ENCODE measurements at places on chromosomes 6 and 20.

GRCh38 chr6:122165014-122165413, 234.4 kb upstream of the HSF2 start:
- no peak for DNase-seq
- peaks cover 4% of the 10 kb centered on the region for H3K36me3 ChIP-seq
- H3K4me1 ChIP-seq: no peaks in the 10 kb centered on the region
- no peak overlapping the region for H3K27ac ChIP-seq

DNA sequence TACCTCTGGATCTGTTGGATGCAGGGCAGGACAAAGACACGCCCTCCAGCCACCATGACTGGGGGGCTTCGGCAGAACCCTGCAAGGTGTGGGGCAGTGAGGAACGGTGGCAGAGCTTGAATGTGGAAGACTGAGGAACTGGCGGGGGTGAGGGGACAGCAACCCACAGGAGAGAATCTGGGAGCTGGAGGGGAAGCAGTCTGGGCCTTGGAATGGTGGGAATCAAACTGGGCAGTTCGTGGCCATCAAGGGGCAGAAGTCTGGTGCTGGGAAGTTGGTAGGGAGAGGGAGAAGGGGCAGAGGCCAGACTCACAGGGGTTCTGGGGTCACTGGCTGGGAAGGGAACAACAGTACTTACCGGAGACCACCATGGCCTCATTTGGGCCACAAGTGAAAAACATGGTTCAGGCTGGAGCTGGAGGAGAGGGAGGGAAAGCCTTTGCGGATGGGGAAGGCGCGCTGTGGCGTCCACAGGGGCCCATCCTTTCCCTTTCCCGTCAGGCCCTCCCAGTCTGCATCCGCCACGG, 635 bp downstream of the FLOT1 start:
- peaks cover 20% of the 10 kb centered on the region for H3K27me3 ChIP-seq
- peaks cover 21% of the 10 kb centered on the region for H3K4me1 ChIP-seq
- peak overlapping the region; percentile 99 for H3K4me3 ChIP-seq
- peaks cover 6% of the 10 kb centered on the region for H3K36me3 ChIP-seq
- H3K27ac ChIP-seq: peak overlapping the region; percentile 95

- H3K4me3 ChIP-seq: no peak overlapping the region
- no peak for DNase-seq
- H3K27ac ChIP-seq: no peak overlapping the region
- no peaks in the 10 kb centered on the region for H3K27me3 ChIP-seq
- no peaks in the 10 kb centered on the region for H3K36me3 ChIP-seq
Observed at GRCh38 chr20:38941726-38942389, 15.6 kb downstream of the FAM83D start.

DNA sequence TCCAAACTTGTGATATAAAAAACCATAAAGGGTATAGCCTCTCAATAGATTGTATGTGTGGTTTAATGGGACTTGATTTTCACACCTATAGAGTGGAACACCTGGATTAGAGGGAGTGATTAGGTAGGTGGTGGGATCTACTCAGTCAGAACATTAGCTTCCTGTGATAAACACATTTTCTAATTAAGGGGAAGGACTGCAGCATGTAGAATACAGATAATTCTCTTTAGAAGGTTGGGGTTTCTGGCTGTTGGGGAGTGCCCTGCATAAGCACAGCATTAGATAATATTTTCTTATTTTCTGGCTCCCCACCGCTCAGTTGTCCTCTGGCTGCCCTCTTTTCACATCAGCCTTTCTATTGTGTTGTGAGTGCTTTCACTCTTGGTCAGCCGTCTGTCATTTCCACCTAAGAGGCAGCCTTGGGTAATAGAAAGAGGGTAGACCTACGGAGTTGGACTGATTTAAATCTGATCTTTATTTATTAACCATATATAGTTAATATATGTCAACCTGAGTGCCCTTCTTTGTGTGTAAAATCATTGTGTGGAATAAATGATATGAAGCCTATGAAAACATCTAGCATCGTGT, 8.0 kb downstream of the CSE1L start:
- H3K36me3 ChIP-seq: no peaks in the 10 kb centered on the region
- no peak for DNase-seq
- H3K27me3 ChIP-seq: no peaks in the 10 kb centered on the region
- H3K27ac ChIP-seq: no peak overlapping the region
- H3K4me1 ChIP-seq: peaks cover 9% of the 10 kb centered on the region
- H3K4me3 ChIP-seq: no peak overlapping the region

DNA sequence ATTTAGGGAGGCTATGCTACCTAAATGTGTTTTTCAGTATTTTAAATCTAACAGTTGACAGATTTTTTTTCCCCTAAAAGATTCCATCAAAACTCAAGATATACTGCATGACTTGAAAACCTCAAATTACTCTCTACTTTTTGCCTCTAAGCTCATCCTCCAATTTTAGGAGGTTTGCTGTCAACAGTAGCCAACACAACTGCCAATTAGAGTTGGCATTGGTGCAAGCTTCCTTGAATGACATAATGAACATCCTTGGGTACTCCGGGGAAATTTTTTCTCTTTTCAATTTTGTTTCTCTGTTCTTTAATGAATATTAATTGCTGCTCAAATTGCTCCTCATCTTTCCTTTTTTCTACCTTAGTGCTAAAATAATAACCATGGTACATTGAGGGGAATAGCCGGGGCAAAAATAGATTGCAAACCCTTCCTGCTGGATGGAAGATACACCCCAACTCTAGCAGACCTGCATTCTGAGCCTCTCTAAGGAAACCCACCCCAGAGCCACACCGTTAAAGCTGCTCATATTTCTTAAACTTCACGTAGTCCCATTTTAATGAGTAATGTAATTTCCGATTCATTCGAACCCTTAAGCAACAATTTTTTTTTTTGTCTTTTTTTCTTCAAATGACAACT, 34.3 kb downstream of the SLC22A23 start:
- H3K27me3 ChIP-seq: peaks cover 3% of the 10 kb centered on the region
- H3K27ac ChIP-seq: peak overlapping the region; percentile 62
- DNase-seq: no peak
- H3K4me3 ChIP-seq: peak overlapping the region; percentile 5

- DNase-seq: no peak
- H3K36me3 ChIP-seq: no peaks in the 10 kb centered on the region
- H3K27ac ChIP-seq: no peak overlapping the region
Observed at GRCh38 chr6:126175251-126175650, 164.7 kb upstream of the CENPW start.

DNA sequence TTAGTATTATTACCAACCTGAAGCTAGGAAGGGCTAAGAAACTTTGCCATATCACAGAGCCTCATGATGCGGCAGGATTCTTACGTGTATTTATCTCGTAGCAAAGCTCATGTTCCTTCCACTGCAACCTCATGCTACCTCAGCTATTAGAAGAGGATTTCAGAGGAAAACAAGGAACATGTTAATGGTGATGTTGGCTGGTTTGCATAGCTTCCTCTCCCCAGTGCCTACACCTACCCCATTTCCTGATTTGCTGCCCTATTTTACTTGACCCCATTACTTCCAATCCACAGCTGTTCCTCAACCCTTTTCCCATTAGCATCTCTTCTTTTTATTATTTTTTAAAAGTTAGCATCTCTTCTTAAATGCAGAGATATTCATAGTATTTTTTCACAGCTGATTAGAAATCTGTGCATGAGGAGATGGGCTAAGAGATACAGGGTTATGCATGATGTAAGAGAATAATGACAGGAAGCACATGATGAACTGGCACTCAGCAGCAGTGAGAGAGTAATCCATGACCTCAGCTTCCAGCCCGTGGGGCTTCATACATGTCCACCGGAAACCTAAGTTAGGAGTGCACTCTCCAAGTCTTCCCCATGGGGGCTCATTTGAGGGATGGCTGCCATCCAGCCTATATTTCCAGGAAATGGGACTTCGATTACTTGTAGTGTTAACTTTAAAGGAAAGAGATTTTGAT, 106.1 kb upstream of the ASF1A start:
- DNase-seq: no peak
- peaks cover 7% of the 10 kb centered on the region for H3K36me3 ChIP-seq
- peaks cover 1% of the 10 kb centered on the region for H3K27me3 ChIP-seq
- H3K27ac ChIP-seq: no peak overlapping the region
- H3K4me1 ChIP-seq: peaks cover 38% of the 10 kb centered on the region
- peak overlapping the region; percentile 15 for H3K4me3 ChIP-seq

DNA sequence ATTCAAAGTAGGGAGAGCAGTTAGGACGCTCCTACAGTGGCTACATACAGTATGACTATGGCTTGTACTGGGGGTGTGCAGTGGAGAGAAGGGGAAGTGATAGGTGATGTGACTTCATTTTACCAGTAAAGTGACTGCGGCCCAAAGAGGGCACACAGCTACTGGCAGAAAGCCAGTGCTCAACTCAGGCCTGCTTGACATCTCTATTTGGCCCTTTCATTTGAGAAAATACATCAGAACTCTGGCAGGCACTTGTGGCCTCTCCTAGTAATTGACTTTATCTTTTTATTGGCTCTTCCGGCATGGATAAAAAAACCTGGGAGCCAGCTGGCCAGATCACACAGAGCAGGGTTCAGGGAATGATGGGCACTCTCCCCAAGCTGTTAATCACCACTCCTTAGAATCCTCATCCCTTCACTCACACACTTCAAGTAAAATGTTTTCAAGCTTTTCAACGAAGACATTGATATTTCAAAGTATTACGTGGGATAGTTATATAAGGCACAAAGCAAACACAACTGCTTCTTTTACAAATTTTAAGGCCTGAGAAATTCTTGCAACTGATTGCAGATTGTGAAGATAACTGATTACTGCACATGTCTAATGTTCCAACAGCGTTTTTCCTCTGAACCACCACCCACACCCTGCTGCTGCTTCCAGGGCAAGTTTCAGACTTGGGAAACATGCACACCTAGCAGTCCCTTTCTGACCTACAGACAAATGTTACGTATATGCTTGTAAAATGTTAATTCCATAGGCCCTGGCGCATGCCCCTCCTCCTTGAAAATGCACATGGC, 73.5 kb downstream of the TNFRSF21 start:
- H3K27ac ChIP-seq: no peak overlapping the region
- no peaks in the 10 kb centered on the region for H3K4me1 ChIP-seq
- no peak overlapping the region for H3K4me3 ChIP-seq

GRCh38 chr6:25018568-25018954, 82.8 kb upstream of the RIPOR2 start:
- no peaks in the 10 kb centered on the region for H3K27me3 ChIP-seq
- H3K4me1 ChIP-seq: peaks cover 13% of the 10 kb centered on the region
- H3K27ac ChIP-seq: no peak overlapping the region
- H3K4me3 ChIP-seq: no peak overlapping the region

DNA sequence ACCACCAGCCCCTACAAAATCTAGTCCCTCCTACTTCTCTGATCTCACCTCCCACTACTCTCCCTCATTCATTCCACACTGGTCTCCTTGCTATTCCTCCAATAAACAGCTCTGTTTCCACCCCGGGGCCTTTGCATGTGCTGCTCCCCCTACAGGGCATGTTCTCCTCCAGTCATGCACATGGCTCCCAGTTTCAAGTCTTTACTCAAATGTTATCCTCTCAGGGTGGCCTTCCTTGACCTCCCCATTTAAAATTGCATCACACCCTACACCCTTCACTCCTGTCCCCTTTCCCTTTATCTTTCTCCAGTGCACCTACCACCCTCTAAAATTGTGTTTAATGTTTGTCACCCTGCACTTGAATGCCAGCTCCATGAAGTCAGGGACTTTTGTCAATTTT, 174.5 kb downstream of the MRPL14 start:
- H3K27ac ChIP-seq: no peak overlapping the region
- no peaks in the 10 kb centered on the region for H3K27me3 ChIP-seq
- H3K4me1 ChIP-seq: no peaks in the 10 kb centered on the region
- H3K36me3 ChIP-seq: peaks cover 5% of the 10 kb centered on the region

GRCh38 chr6:149278997-149279396, 38.5 kb upstream of the TAB2 start:
- H3K4me1 ChIP-seq: no peaks in the 10 kb centered on the region
- no peaks in the 10 kb centered on the region for H3K36me3 ChIP-seq
- peaks cover under 1% of the 10 kb centered on the region for H3K27me3 ChIP-seq
- DNase-seq: no peak

- DNase-seq: no peak
- peaks cover 13% of the 10 kb centered on the region for H3K36me3 ChIP-seq
- H3K4me3 ChIP-seq: no peak overlapping the region
- H3K27ac ChIP-seq: no peak overlapping the region
- H3K4me1 ChIP-seq: peaks cover 6% of the 10 kb centered on the region
Observed at GRCh38 chr6:169859978-169860703, 108.7 kb downstream of the ERMARD start.

GRCh38 chr20:4997222-4997621, 4.1 kb downstream of the SLC23A2 start:
- H3K4me3 ChIP-seq: no peak overlapping the region
- H3K36me3 ChIP-seq: no peaks in the 10 kb centered on the region
- DNase-seq: no peak

DNA sequence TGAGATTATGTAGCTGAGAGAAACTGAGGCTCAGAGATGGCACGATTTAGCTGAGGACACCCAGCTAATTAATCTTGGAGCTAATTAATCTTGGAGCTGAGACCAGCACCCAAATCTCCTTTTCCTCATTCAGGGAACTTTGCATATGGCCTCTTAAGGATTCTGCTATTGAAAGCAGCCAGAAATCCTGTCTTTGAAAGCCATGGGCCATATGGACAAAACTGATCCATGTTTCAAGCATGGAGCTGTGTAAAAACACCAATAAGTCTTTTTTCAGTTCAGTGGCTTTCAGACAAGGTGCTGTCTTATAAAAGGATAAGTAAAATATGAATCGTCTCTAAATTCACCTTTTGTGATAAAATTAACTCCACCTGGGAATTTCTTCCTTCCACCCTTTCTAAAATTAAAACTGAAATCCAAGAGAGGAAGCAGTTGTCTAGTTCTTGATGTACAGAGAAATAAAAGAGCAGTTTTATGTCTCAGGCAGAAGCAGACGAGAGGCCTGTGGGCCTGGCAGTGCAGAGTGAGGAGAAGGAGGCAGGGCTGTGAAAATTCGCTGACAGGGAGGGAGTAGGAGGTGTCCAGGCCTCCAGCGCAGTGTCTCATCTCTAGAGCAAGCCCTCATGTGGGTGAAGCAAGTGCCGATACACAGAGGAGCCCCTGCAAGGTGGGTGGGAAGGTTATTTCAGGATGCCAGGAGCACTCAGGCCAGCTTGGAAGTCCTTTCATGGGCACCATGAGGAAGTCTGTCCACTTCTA, 266.9 kb downstream of the UST start:
- no peak overlapping the region for H3K27ac ChIP-seq
- H3K27me3 ChIP-seq: no peaks in the 10 kb centered on the region
- H3K36me3 ChIP-seq: no peaks in the 10 kb centered on the region
- H3K4me3 ChIP-seq: no peak overlapping the region
- DNase-seq: no peak

- H3K27me3 ChIP-seq: peaks cover 2% of the 10 kb centered on the region
- no peaks in the 10 kb centered on the region for H3K36me3 ChIP-seq
- H3K4me3 ChIP-seq: no peak overlapping the region
- H3K27ac ChIP-seq: no peak overlapping the region
Observed at GRCh38 chr20:12287575-12287974, 369.9 kb downstream of the BTBD3 start.

All from glutamatergic neuron (in vitro differentiated cells).